ENCODE measurements at places on chromosomes 5 and 9.

- no peak for DNase-seq
Measured at GRCh38 chr5:149273950-149274349, 2.3 kb downstream of the AFAP1L1 start.

DNA sequence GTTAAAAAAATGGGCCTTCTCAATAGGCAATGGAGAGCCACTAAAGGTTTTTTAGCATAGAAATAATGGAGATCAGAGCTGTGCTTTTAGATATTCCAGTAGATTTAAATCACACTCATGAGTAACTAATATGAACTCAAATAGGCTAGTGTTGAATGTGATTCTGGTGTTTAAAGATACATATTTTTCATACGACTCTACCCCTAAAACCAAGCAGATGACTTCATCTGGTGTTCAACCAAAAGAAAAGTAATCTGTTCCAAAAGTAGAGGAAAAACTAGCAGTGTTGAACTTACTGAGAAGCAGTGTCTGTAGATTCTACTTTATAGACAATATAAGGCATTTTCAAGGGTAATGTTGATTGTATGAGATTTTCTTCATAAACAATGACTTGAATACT is 138.1 kb downstream of the TSSK1B start:
- DNase-seq: no peak

DNA sequence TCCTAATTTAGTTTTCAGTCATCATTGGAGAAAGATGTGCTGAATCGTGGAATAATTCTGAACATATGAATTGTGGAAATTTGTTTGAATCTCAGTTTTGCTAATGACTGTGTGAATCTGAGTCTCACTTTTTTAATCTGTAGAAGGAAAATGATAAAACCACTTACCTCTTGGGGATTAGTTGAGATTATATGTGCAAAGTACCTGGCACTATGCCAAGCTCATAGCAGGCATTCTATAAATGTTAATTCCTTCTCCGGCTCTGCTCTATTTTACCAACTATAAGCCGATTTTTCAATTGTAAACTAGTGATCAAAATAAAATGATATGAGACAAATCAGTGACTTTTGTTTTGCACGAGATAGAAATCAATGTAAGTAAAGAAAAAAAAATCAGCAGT is 290.8 kb downstream of the TRPM3 start:
- DNase-seq: no peak

DNA sequence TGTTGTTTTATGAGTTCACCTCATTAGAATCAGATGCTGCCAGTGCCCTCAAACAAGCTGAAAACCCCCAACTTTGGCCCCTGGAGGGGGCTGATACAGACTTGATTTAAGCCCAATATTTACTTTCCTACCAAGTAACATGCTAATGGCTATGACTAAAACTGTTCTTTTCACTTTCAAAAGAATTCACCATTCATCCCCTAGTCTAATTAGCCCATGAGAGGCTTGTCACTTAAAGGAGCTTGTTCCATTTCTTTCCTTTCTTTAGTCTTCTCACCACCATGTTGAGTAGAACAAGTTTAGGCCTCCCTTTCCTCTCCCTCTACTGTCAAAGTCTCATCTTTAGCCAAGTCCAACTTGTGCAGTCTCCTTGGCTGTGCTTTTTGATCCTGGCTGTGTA is 50.4 kb downstream of the EPB41L4B start:
- DNase-seq: no peak

GRCh38 chr5:149635394-149635793 is 54.1 kb downstream of the ARHGEF37 start:
- DNase-seq: no peak

DNA sequence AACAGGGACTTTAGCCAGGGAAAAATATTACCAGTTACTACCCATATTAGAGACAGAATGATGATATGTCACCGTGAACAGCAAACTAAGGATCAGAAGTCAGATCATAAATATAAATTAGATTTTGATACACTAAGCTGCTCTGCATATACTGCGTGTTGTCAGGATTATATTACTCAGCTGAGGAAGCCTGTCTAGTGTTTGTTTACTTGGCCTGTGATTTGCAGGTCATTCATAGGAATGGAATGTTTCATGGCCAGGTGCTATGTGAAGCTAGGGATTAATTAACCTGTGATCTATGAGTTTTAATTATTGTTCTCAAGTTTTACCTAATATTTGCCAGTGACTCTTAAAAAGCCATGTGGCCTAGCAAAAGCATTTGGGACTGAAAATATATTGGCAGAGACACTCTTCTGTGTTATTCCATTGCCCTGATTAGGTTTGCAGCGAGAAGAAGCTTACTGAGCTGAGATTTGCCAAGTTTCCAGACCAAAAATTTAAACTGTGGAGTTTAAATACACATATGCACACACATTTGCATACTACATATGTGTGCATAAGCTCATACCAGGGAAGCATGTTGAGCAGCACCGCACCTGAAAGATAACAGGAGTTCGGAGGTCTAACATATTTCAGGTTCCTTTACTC is 496.3 kb upstream of the GRIA1 start:
- DNase-seq: no peak

Measured in NCI-H1092 treated with DMSO at 0.1 percent for 48 hours (cell line).